Esophagus squamous epithelium (tissue), 5 donors: ENCODE measurements at places on chromosomes 16 and 17.

DNA sequence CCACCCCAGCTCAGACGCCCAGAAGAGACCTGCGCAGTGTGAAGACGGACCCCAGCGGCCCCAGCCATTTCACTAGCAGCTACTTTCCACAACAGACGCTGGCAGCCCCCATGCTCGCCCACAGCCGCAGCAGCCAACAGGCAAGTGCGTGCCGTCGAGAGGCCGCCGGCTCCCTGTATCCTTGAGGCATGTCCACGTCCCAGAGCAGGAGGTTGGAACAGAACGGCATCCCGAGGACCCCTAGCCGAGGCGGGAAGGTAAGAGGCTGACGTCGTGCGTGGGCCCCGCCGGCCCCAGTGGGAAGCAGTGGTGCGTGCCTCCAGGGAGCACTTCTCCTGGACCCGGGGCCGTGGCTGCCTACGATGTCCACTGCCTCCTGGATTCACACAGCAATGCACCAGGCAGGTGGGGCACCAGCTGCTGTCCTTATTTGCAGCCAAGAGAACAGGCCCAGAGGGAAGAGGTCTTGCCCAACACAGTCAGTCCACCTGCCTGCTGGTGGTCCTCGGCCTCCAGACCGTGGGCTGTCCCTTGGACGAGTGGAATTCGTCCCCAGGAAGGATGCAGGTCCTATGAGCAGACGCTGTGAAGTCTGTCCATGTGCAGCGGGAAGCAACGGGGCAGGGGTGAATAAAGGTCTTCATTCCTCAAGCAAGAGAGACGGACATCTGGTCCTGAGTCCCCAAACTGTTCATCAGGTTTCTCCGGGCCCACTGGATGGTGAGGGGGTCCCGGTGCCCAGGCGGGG lies 38.5 kb downstream of the SLC7A5 start:
- DNase-seq = no peak

DNA sequence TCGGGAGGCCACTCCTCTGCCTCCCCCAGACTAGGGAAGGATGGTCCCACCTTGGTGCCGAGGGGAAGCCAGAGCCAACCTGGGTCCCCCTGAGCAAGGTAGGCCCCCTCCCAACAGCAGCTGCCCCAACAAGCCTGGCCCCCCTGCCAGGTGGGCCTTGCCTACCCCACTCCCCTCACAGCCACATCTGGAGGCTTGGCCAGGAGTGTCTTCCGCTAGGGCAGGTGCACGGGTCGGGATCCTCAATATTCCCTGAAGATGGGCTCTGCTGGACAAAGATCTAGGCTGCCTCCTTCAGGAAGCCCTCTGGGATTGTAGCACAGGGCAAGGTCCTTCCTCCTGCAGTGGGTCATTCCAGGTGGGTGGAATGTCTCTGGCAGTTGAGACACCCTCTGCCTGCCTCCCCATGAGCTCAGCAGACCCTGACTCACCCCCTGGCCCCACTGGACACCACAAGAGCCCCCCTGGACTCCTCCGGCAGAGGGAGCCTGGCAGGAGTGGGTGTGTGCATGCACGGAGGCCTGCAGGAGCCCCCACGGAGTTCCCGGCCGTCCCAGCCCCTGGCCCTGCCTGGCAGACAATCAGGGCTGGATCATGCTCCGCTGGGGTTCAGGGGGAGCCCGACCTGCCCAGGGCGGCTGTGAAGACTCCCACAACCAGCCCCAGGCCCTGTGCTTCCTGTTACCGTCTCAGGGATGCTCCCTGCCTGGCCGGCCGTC lies 435 bp downstream of the C1QTNF8 start:
- DNase-seq = no peak

- no peak for DNase-seq
These were observed 15.7 kb downstream of the MGAT5B start for GRCh38 chr17:76883744-76884525.

- no peak for DNase-seq
These were observed 93.9 kb downstream of the AMFR start for GRCh38 chr16:56331399-56331798.

DNA sequence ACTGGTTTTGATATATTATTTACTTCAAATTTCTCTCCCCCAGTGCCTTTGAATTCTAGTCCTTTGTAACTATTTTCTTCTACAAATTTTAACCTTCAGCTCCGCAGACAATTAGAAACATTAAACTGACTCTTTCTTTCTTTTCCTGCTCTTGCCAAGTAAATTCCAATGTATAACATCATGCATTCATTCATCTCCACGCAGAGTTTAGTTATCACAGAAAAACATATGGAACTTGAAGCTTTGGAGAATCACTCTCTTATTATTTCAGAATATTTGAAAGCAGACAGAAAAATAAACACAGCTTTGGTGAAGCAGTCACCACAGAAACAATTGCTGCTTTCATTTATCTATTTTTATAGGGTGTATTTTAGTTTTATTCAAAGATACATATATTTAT lies 778.7 kb upstream of the CDH8 start:
- no peak for DNase-seq

DNA sequence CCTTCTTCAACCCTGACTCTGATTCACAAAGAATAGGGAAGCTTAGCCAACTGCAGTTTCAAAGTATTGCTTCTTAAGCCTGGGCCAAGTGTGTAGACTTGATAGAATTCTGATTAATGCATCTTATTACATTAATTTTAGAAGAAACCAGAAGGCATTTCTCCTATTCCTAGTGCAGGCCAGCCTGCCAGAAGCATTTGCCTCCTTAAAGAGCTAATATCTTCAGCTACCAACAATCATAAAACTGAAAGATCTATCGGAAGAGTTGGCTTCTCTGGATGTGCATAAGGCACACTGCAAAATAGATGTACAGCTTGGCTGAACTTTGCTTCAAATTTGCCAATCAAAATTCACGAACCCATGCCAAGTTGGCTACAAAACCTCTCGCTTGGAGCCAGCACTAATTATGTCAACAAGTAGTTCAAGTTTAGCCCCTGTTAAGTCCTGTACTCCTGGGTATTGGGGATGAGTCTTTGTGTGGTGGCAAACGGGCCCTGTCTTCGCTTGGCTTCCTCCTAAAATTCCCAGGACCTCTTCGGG lies 717.8 kb downstream of the WWOX start:
- no peak for DNase-seq

- no peak for DNase-seq
These were observed 54.0 kb downstream of the TBC1D16 start for GRCh38 chr17:79981661-79982101.

- DNase-seq = no peak
These were observed 15.7 kb downstream of the NDUFAB1 start for GRCh38 chr16:23580391-23580790.

DNA sequence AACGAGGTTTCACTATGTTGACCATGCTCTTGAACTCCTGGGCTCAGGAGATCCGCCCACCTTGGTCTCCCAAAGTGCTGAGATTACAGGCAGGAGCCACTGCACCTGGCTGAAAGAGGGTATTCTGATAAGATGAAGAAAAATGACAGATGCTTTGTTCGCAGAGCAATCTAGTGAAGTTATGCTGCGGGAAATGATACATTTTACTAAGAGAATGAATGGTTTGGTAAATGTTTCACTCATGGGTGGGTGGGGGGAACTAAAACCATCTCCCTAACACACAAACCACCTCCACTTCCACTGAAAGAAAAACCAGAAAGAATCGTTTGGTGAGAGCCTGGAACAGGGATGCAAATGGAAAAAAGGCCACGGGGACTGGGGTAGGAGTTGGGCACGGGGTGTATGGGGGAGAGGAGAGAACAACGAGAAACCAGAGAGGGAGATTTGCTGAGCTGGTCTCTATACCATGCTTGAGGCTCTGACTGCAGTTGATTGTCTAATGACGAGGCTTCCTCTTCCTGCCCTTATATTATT lies 19.0 kb upstream of the XYLT2 start:
- DNase-seq = no peak

DNA sequence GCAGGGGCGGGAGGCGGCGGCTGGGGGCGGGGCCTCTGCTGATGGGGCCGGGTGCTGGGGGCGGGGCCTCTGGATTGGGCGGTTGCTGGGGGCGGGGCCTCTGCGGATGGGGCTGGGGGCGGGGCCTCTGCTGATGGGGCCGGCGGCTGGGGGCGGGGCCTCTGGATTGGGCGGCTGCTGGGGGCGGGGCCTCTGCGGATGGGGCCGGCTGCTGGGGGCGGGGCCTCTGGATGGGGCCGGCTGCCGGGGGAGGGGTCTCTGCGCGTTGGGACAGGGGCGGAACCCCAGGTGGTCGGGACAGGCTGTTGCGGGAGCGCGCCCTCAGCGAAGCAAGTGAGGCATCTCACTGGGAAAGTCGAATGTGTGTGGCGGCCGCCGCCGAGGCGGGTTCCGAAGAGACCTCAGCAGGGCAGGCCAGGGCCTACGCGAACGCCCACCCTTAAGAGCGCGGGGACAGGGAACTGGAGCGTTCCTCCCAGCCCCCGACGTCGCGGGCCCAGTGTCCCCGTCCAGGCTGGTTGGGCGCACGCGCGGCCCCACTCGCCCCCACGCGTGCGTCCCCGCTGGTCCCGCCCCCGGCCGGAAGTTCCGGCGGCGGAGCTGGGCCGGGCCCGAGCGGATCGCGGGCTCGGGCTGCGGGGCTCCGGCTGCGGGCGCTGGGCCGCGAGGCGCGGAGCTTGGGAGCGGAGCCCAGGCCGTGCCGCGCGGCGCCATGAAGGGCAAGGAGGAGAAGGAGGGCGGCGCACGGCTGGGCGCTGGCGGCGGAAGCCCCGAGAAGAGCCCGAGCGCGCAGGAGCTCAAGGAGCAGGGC lies at the start of gene STUB1:
STUB1 (plus strand) TSS at position 597 of the 811 bp plus-strand sequence; CDS start at position 713, 116 bp downstream.
- DNase-seq = peak; percentile 67

GRCh38 chr17:34920676-34921075 lies 40.6 kb downstream of the CCT6B start:
- no peak for DNase-seq

DNA sequence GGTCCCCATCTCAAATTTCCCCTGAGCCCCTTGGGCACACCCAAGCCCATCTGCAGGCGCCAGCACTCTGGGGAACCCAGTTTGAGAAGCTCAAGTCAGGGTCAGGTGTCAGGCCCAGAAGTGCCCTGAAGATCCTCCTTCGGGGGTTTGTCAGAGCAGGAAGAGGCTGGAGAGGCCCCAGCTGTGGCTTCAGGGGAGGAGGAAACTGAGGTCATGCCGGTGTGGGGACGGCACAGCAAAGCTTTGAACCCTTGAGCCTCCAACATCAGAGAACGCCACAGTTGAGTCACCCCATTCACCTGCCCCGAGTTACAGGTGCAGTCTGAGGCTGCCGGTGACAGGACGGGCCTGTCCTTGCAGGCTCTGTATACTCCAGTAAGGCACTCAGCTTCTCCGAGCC lies 140.2 kb upstream of the CIBAR2 start:
- no peak for DNase-seq

DNA sequence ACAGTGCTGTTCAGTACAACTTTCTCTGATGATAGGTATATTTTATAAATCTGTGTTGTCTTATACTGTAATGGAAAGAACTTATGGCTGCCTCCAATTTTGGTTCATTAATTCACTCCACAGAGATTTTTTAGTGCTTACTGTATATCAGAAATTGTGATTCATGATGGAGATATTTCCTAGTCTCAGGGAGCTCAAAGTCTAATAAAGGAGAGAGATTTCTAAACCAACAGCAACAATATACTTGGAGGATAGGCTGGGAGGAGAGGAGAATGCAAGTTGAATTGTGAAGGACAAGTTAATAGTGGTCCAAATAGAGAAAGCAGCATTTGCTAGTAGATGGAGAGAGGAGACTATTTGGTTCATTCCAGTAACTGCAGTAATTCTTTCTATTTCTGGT lies 63.5 kb downstream of the TANC2 start:
- no peak for DNase-seq

DNA sequence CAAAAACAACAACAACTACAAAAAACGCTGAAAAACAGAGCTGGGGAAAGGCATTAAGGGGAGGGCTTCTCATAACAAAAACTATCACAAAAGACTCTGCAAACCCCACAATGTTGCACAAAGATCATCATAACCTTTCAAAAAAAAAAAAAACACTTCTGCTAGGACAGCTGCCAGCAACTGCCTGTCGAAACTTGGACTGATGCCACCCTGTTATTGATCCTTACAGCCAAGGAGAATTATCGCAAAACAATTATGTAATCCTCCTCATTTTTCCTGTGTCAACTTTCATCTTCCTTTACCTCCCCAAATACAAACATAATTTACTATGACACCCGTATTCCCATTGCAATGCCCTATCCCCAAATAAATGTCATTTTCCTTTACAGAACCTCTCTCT lies 9.3 kb downstream of the CCDC40 start:
- no peak for DNase-seq

- no peak for DNase-seq
These were observed 3.4 kb downstream of the STH start for GRCh38 chr17:46002311-46002972.

DNA sequence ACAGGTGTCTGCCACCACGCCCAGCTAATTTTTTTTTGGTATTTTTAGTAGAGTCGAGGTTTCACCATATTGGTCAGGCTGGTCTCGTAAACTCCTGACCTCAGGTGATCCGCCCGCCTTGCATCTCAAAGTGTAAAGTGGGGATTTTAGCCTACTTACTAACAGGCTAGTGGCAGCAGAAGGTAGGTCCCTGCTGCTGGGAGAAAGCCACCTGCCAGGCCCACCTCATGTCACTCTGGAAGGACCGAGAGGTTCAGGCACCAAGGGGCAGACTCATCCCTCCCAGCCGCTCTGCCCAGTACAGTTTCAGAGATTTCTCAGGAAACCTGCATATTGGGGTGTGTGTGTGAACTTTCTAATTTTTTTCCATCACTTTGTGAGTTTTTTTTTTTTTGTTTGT lies 2.1 kb upstream of the RCVRN start:
- DNase-seq = no peak

DNA sequence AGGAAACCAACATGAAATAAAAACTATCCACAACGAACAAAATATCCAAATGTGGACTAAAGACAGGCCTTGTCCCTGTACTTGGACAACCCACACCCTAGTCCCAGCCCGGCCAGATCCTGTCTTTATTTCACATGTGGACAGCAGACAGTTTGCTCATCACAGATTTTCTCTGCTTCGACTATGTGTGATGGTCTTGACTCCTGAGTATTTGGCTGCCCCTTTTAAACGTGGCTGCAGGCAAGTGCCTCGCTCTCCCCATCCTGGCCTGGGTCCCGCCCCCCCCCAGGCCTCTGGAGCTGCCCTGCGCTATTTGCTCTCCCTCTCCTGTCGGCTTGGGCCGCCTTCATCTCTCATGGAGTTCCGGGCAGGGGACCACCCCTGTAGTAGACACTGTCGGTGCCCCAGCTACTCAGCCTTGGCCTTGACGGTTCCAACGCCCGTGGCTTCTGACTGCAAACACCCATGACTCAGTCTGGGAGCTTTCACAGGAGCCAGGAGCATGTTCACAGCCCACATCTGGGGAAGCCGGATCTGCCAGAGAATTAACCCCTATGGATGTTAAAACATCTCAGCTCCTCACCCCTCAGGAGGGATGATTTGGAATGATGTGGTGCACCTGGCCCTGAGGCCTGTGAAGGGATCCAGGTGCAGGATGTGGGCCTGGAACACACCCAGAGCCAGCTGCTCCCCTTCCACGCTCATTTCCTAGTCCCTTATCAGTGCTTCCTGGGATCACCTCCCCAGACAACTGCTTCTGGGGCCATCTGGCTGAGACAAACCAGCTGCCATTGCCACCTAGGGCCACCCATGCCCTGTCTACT lies 229.7 kb upstream of the RPL38 start:
- no peak for DNase-seq

GRCh38 chr16:81018496-81018895 lies 11.5 kb downstream of the CENPN start:
- no peak for DNase-seq
